Epithelial cell of proximal tubule (primary cell): ENCODE measurements at places on chromosomes 4 and X. TPM values are rescaled to one million over a fixed set of nuclear protein-coding genes. Genes with fewer than 3 reads are reported as not detected.

MSX1 gene
- total RNA-seq, result 0.65 and 1.6 TPM in 2 replicates

CTAG1A gene
- total RNA-seq, result not detected in 2 replicates

UGT2B10 gene
- not detected in 2 replicates for total RNA-seq

CLIC2 gene
- total RNA-seq, result not detected in 2 replicates

RBM47 gene
- 33.1 and 42.9 TPM in 2 replicates for total RNA-seq

MAGEB2 gene
- total RNA-seq, result not detected in 2 replicates

GAB1 gene
- total RNA-seq, result 5.5 and 12.2 TPM in 2 replicates

TMSB15C gene
- 2.9 and 4.1 TPM in 2 replicates for total RNA-seq

CACNA1F gene
- total RNA-seq, result 0.12 TPM in 1 of 2 replicates, not detected in the other

TMEM35A gene
- 0.29 and 1.0 TPM in 2 replicates for total RNA-seq

BST1 gene
- 13.0 and 21.7 TPM in 2 replicates for total RNA-seq

ELOVL6 gene
- total RNA-seq, result 13.2 and 27.6 TPM in 2 replicates

NIPAL1 gene
- total RNA-seq, result 3.9 and 8.7 TPM in 2 replicates

ZFP92 gene
- 0.06 and 0.14 TPM in 2 replicates for total RNA-seq

SRPX gene
- total RNA-seq, result 32.0 and 37.0 TPM in 2 replicates

SMPX gene
- not detected in 2 replicates for total RNA-seq

NDNF gene
- total RNA-seq, result 0.43 and 0.46 TPM in 2 replicates

ANKRD50 gene
- 7.2 and 7.5 TPM in 2 replicates for total RNA-seq

ADGRG2 gene
- 0.14 and 0.17 TPM in 2 replicates for total RNA-seq

OSTC gene
- total RNA-seq, result 92.7 and 119 TPM in 2 replicates

C4orf46 gene
- total RNA-seq, result 17.8 and 23.9 TPM in 2 replicates

CFI gene
- total RNA-seq, result 2.6 and 5.8 TPM in 2 replicates
